ENCODE measurements at places on chromosomes 6 and 20. TPM values are rescaled to one million over a fixed set of nuclear protein-coding genes. Genes with fewer than 3 reads are reported as not detected.

GRCh38 chr6:170190046-170190445 lies 100.8 kb downstream of the DLL1 start:
- no peak for DNase-seq

The TGM3 gene
- polyA plus RNA-seq: not detected

DNA sequence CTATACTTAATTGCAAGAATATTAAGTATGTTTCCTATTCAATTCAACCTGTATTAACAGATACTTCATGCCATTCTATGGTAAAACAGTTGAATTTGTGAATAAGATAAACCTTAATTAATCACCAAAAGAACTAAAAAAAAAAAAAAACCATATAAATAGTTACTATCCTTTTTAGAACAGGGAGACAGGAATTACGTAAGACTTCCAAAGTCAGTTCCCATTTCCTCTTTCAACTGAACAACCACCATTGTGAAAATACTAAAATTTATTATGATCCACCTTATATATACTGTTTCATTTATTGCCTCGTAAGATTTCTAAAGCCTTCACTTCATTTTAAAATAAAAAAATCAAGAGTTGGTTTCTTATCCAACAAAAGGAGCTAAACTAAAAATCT lies 9.4 kb downstream of the CCNC start:
- no peak for DNase-seq

DNA sequence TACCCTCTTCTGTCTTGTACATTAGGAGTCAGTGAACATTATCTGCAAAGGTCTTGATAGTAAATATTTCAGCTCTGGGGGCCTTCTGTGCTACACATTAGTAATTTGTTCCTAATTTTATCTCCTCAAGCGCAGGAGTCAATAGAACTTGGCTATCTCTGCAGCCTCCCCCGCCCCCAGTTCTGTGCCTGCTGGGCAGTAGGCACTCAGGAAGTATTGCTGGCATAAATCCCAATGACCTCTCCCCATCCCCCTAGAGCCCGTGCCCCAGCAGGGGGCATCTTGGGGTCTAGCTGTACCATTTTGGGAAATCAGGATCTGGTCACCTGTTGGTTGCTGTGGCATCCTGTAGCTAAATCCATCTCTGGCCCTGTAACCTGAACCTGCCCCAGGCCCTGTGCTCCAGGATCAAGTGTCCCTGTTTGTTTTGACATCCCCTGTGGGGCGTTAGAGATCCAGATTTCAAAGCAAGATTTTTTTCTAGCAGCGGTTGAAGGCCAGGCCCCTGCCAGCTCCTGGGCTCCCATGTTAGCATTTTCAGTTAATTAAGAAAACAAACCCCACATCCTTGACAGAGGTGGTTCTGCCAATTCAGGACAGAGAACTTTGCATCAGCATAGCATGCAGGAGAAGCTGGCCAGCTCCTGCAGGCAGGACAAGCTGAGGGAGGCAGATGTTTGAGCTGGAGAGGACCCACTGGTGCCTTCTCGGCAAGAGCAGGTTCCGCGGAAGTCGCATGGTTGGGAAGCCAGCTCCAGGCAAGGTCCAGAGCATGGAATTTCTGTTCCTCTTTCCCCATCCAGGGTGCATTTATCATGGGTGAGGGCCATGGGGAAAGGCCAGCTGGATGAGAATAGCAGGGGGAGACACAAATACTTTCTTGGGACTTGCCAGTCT lies 32.1 kb downstream of the DAAM2 start:
- DNase-seq: no peak

DNA sequence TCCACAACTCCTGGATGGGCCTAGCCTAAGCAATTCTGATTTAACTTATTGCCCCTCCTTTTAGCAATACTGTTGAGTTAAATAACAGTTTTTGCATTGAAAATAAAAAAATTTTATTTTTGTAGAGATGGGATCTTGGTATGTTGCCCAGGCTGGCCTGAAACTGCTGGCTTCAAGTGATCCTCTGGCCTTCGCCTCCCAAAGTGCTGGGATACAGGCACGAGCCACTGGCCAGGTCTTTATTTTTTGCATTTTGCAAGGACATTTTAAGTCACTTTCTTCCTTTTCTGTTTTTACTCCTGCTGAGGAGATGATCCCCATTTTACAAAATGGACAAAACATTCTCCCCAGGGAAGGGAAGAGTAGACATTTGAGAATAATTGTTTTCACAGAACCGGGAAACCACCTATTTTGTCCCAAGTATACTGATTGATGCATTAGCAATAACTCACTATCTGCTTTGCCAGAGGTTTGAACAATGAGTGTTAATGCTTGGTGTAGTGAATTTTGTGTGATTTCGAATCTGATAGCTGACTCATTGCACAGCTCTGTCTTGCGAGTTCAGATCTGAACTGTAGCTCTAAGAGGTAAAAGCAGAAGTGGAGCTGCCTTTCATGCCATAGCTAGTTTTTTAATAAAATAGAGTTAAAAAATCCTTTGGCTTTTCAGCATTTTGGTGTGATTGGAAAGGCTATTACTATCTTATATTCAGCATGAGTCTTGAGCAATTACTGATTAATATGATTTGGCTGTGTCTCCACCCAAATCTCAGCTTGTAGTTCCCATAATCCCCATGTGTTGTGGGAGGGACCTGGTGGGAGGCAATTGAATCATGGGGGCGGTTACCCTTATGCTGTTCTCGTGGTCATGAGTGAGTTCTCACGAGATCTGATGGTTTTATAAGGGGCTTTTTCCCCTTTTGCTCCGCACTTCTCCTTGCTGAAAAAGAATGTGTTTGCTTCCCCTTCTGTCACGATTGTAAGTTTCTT lies 20.9 kb downstream of the IGF2R start:
- no peak for DNase-seq

Data from GM12878 (cell line).